NB4 (cell line): ENCODE measurements at places on chromosomes 1 and 21.

- no peak for DNase-seq
Observed at GRCh38 chr1:9728451-9729295, 77.1 kb downstream of the PIK3CD start.

GRCh38 chr1:41953291-41953690, 34.6 kb upstream of the HIVEP3 start:
- no peak for DNase-seq

GRCh38 chr1:203084588-203085527, 954 bp downstream of the MYOG start:
- DNase-seq = peak; percentile 44

GRCh38 chr21:31260790-31261189, 83.3 kb downstream of the TIAM1 start:
- DNase-seq = no peak

DNA sequence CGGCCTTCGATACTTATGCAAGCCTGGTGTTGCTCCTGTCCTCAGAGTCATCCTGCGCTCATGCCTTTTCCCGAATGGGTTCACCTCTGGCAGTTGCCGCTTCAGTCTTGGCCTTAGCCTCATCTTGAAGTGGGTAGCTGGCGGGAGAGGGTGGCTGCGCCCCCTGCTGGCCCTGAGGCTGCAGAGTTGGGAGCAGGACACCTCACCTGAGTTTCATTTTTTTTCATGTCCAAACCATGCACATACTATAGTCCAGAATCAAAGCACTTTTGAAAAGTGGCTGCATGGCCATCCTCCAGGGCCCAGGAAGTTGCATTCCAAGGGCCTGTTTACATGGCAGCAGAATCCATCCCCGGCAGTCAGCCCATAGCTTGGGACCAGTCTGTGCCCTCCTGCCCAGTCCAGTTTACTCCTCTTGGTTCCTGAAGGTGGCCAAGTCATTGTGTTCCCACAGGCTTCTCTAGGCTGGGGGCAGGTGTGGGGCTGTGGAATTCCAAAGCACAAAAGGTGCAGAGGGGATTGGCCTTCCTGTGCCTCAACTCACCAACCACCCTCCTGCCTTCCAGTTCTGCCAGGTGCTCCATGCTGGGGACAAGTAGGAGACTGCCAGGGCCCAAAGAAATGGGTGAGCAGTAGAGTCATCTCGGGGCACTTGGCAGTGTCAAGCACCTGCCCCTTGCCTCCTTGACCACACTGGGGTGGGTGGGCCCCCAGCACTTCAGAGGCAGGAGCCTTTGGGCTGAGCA, 44.0 kb downstream of the YARS1 start:
- DNase-seq = peak; percentile 76

DNA sequence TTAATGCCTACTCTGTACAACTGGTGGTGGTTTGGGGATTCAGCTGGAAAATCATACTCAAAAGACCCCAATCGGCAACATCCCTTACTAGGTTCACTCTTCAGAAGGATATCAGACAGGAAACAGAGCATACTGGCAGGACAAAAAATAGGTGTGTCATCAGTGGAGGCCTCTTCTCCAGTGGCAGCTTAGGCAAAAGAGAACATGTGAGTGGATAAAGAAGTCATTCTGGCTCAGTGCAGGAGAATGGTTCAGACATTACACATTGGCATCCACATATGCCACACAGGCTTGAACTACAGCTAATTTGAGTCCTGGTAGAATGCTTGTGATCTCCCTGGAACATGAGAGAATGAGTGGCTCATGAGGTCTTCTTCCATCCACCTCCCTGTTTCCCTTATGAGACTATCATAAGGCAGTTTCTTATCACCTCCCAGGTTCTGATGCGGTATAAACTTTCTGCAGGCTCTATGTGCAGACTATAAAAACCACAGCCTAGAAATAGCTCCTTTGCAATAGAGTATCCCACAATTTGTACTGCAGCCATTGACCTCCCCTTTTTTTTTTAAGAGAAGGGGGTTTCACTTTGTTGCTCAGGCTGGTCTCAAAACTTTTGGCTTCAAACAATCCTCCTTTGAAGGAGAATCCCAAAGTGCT, 24.7 kb downstream of the VAMP4 start:
- no peak for DNase-seq

DNA sequence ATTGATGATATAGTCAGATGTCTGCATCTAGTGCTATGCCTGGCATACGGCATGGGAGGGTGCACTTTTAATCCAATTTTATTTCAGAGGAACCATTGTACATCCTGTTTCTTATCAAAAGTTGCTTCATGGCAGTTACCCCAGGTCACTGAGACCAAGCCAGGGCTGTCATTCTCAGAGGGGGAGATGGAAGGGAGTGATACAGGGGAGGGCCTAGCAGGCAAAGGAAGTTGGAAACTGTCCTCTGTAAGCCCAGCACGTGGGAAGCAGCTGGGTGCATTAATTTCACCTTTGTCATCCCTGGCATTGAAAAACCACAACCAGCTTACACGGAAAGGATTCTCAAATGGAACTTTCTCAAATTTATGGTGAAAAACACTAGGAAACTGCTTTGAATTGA, 458.7 kb upstream of the ADAMTS5 start:
- no peak for DNase-seq

DNA sequence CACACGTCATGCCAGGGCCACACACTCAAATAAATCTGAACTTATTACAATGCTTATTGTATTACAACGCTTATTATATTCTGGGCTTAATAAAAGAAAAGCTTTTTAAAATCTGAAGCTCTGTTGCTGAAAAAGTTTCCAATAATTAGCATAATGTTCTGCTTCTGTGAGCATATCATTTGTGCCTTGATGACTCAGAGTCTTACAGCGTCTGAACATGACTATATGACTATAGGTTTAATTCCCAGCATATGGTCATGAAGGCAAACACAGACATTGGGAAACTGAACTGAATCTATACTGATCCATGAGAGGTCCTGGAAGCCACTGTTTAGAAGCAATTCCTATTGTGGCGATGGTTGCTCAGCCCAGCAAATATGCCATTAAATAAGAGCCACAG, 66.3 kb downstream of the SIM2 start:
- DNase-seq = no peak

DNA sequence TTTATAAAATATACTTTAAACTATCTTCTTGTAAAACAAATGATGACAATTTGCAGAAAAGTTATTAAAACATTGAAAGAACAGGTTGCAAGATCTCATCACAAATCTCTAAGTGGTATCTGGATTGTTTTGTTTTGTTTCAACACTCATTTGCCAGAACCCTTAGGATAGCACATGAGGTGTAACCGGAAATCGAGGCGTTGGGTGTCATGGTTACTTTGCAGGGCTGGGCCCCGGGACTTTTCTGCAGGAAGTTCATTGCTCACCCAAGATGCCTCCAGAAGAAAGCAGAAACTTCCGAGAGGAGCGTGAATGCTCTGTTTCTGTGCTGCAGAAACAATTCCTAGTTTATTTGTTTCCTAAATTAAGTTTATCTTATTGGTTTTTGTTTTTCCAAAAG, 2.5 kb downstream of the DISC1 start:
- peak; percentile 85 for DNase-seq

DNA sequence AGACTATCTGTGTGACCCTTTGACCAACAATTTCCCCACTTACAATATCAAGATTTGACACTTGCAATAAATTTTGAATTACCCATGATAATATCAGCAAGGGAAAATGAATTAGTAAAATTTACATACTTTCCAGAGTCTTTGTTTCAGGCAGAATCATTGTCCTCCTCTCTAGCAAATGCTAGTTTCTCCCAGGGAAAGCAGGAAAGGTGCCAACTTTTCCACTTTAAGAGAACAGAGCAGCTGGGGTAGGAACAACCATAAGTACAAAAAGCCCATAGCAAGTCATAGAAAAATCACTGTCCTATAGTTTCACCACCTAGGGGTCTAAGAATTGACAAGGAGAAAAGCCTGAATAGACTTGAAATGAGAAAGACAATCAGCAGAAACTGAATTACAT, 67.1 kb upstream of the GUCA2B start:
- DNase-seq = no peak

GRCh38 chr1:112696578-112697314, 10.2 kb downstream of the RHOC start:
- DNase-seq = no peak

DNA sequence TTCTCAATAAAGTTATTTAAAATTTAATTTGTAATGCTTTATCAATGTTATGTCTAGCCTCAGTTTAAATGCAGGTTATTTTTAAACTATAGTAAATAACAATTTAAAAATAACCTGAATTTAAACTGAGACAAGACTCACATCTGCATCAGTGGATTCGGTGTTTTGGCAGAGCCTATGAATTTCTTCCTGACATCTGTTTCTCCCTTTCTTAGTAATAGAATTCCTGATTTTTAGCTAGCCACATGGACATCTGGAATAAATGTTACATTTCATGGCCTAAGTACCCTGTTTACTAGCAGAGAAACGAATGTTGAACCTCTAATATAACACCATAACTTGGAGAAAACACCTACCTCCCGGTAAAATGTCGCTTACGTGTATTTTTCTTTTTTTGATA, 1141.6 kb upstream of the ADGRL2 start:
- no peak for DNase-seq

DNA sequence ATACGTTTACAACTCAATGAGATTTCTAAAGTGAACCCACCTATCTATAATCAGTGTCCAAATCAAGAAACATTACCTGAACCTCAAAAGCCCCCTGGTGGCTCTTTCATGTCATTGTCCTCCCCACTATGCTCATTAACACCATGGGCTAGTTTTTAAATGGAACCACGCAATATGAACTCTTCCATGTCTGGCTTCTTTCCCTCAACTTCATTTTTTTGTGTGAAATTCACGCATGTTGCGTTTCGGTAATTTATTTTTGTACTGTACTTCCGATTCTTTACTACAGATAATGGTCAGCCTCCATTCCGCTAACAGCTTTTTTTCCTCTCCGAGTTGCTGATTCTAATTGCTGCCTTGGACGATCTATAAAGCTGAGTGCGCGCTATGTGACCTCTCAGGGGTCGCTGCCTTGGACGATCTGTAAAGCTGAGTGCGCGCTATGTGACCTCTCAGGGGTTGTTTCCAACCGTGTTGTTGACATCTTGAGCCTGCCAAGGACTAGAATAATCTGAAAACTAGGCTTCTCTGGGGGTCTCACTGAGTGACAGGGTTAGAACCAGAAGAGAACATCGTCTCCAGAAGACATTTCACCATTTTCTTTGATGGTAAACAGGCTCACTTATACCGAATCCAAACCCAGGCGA, 1.1 kb upstream of the CACYBP start:
- DNase-seq = peak; percentile 81

DNA sequence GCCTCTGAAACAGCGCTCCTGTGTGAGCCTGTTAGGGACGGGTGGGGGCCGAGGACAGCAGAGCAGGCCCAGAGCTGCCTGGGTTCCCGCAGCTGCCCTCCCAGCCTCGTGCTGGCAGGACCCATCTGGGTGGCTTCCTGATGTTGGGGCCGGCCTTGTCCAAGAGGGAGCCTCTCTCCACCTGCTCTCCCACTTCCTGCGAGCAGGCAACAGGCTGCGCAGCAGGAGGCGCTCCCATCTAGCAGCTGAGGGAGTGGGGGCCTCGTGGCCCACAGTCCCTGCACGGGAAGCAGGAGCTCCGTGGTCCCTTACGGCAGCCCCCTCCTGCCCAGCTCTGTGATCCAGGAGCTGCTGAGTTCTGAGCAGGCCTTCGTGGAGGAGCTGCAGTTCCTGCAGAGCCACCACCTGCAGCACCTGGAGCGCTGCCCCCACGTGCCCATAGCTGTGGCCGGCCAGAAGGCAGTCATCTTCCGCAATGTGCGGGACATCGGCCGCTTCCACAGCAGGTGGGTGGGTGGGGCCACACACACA, 68.0 kb downstream of the TRIM11 start:
- DNase-seq = no peak

GRCh38 chr1:85607126-85607920, 26.8 kb downstream of the CCN1 start:
- no peak for DNase-seq

GRCh38 chr1:161921990-161922389, 101.7 kb downstream of the OLFML2B start:
- no peak for DNase-seq

DNA sequence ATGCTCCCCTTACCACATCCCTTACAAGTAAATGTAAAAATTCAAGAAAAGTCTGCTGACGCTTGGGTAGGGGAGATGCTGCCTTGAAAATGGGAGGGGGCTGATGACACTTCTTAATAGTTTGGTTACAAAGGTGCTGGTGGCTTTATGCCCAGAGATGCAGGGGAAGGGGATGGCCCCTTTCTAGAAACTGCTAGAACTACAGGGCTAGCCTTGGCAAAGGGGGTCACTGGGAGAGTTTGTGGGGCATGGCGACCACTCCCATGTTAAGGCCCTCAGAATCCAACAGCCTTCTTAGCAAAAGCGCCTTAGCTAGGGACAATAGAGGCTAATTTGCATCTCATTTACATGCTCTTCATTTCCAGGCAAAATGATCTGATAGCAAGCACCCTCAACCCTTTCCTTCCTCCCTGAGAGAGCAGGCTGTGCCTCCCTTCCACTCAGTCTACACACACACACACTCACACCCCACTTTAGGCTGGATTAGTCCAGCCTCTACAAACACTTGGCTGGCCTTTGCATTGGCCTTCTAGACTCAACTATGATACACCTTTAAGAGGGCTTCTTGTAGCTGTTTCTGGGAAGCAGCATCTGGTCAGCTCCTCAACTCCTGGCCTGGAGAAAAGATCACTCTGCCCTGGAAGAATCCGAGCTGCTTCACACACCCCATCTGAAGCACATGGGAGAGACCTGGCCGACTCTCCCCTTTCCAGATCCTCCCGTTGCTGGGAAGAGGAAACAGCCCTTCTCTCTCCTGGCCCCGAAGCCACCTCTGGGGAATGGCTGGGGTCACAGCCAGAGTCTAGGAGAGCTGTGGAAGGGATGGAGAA, 1.7 kb downstream of the SEMA6C start:
- no peak for DNase-seq

- peak; percentile 78 for DNase-seq
Observed at GRCh38 chr1:31954607-31955283, 16.6 kb upstream of the PTP4A2 start.

- DNase-seq = no peak
Observed at GRCh38 chr1:183830389-183830788, 25.5 kb downstream of the RGL1 start.

GRCh38 chr21:45611296-45611695, 32.2 kb upstream of the PCBP3 start:
- DNase-seq = no peak

DNA sequence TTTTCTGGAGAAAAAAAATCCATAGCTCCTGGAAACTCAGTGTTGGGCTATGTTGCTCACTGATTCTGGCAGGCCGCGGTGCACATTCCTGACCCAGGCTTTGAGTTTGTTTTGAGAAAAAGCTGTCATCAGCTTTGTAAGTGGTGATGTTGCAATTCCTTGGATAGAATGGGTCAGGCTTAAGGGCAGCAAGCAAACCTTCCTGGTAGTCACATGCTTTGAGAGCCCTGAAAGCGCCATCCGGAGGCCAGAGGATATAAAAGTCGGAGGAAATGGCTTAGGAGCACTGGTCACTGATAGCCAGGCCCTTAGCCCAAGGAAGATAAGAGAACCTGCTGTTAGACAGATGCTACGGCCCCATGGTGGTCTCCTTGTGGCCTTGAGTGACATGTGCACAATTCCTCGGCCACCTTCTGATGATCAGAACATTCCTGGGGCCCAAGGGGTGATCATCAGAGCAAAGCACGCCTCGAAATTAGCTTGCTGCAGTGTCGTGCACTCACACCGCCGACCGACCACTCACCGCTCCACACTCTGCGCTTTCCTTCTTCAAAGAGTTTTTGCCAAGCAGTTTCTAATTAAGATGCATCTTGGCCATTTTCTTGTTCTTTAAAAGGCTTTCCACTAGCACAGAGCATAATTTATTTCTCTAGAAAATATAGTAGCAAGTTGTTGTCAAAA, 78.6 kb downstream of the MAN1C1 start:
- DNase-seq = peak; percentile 61

- no peak for DNase-seq
Observed at GRCh38 chr21:42149656-42150473, 69.1 kb upstream of the ABCG1 start.
